ENCODE measurements at places on chromosomes 5 and 9.

DNA sequence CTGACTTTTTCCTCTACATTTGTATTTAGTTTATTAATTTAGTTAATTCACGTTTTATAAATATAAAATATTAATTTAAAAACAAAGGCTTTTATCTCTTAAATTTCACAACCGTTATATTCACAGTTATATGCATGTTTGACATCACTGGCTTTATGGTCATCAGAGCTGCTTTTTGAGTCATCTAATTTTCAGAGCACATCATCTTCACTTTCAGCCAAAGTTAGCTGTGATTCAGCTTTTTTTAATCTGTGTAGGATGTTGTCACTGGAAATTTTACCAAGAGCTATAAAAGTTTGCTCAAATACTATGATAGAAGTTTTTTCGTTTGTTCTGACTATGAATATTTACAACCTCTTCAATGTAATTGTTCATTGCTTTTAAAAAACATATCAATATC is 12.4 kb downstream of the CDC37L1 start:
- no peak for DNase-seq

- no peak for DNase-seq
These were observed 71.5 kb downstream of the FREM1 start for GRCh38 chr9:14838701-14839100.

DNA sequence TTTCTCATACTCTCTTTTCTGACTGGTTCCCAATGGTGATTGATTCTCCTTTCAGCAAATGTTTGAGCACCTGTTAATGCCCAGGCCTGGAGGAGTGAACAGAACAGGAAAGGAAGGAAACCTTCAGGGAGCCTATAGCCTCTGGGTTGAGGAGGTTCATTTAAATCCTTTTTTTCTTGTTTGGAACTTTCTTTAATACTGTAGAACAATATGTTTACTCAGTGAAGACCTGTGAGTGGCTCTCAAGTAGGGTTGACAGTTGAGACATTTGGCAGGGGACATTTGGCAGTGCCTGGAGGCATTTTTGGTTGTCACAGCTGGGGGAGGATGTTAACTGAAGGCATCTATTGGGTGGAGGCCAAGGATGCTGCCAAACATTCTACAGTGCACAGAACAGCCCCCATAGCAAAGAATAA is 6.1 kb upstream of the FAM120AOS start:
- DNase-seq, result no peak

GRCh38 chr9:126238415-126238814 is 88.2 kb upstream of the MVB12B start:
- DNase-seq, result no peak

DNA sequence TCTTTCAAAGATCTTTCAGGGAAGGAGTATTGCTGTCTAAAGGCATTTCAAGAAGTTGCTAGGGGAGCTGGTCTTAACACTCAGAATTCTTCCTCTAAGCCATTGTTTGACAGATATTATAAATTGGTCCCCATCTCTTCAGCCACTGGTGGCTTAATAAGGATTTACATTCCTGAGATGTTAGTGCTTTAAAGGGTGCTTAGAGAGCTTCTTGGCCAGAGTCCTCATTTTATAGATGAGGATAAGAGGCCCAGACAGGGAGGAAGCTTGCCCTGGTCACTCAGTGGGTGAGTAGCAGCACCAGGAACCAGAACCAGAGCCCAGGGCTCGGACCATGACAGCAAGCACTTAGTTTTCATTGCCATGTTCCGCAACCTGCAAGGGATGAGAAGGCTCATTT is 53.2 kb downstream of the GALNT10 start:
- DNase-seq, result no peak

GRCh38 chr5:134420343-134420742 is 8.7 kb upstream of the CDKN2AIPNL start:
- DNase-seq, result no peak

- DNase-seq, result no peak
These were observed 782.2 kb upstream of the NUDT12 start for GRCh38 chr5:104344809-104345208.

DNA sequence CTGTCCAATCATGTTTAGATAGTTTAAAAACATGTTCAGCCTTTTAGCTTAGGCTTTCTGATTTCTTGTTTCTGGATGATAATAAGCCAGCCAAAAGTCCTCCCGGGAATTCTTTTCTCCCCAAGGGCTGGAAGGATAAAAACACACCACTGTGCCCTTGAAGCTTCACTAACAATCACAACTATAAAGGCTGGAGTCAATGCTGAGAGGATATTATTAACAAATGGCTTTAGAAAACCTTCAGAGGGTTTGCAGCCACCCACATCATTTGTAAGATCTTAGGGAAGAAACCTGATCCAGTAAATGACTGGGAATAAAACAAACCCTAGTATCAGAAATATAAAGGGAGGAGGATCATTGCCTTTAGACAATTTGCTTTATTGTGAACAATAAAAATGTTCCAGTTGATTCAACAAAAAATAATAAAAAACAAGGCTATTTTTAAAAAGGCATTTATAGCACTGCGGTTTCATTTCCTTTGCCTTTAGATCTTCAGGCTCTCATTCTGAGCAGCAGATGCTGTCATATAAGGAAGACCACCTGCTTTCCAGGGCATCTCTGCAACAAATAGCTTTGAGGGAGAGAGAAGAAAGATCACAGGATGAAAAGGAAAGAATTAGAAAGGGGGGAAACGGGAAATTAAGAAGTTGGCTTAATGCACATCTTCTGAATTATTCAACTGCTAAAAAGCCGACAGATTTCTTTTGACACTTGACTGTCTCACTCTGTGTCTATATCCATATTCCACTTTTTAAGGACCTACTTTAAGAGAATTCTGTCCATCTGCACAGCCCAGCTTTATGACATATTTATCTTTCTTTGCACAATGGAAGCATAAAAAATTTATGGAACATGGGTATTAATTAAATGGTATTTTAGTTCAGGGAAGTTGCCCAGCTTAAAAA is 277.2 kb upstream of the SLC24A2 start:
- no peak for DNase-seq

DNA sequence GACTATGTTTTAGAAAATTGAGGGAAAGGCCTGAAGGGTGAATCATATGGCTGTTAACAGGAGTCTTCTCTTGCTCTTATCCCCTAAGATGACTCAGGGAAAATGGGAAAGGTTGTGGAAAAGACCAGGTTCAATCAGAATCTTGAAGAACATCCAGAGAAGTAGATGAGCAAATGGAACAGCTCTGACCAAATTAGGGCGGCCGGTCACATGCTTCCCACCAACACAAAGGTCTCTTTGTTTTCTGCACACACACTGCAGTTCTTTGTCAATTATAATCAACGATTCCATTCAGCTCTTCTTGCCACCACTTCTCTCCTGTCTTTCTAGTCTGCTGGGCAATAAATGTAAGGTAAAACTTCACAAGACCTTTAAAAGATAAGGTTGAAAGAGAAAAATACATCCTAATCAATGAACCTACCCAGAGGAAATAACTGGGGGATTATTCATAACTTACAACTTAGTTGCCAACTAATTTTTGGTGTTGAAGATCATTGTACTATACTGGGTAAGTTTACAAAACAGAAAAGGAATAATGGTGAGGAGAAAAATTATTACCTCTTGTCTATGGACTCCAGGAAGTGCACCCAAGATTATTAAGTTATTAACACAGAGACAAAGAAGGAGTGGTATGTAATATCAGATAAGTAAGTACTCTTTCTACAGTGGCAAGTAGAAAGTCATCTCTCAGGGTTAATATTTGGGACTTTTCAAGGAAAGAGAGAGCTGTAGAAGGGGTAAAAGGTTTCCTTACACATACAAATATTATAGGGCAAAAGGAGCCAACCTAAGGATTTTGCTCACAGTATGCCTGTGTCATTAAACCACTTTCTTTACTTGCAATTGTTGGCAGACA is 441.9 kb upstream of the PIK3R1 start:
- no peak for DNase-seq

DNA sequence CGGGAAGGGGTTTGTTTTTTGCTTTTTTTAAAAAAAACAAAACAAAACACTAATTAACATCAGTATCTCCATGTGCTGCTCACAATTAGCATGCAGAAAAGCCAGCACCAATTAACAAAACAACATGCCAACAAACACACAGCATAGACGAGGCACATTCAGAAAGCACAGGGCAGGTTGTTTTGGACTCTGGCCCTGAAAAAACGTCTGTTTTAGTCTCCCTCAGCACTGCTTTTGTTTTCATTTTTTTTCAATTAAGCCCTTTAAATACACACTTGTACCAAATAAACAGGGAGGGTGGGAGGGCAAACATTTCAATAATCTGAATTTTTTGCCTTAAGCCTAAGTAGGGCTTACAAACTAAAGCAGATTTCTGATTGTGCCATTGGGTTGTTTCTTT is 309.6 kb downstream of the DTWD2 start:
- no peak for DNase-seq

DNA sequence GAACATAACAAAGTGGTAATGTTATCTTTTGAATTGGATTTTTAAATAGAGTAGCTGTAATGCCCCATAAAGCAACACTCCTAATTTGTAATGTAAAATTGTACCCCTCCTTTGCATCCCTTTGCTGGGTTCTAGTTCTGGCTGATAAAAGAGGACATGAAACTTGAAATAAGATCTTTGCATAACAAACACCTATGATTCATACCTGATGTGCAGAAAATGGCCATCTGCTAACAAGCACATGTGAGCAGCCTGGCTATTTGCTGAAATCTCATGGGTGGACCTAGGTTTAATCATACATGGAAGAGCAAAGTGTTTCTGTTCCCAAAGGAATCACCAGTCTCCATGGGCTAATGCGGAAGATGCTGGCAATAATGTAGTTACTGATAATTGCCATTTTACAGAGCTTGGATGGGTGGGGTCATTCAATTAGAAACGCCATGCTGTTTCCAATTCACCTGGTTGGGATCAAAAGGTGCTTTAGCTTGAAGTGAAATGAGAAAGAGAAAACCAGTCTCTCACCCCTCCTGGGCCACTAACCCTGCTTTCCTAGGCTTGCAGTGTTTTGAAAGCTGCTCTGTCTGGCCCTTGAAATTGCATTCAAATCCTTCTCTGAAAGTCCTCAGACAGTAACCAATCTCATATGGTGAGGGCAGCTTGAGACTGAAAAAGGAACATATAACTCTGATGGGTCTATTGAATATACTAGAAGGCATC is 585.1 kb downstream of the TLE4 start:
- DNase-seq, result no peak

GRCh38 chr9:131484560-131485185 is 18.0 kb upstream of the POMT1 start:
- DNase-seq, result no peak

- DNase-seq, result no peak
These were observed 910 bp upstream of the GARNL3 start for GRCh38 chr9:127263664-127264063.
